Mesothelial cell of epicardium (in vitro differentiated cells): ENCODE measurements at places on chromosomes 6 and 20.

- no peak overlapping the region for H3K4me3 ChIP-seq
- no peaks in the 10 kb centered on the region for H3K27me3 ChIP-seq
- H3K4me1 ChIP-seq, result peaks cover 5% of the 10 kb centered on the region
- no peak for DNase-seq
- H3K27ac ChIP-seq, result peak overlapping the region; percentile 9
These were observed 4.8 kb downstream of the MUC21 start for GRCh38 chr6:30988209-30988825.

DNA sequence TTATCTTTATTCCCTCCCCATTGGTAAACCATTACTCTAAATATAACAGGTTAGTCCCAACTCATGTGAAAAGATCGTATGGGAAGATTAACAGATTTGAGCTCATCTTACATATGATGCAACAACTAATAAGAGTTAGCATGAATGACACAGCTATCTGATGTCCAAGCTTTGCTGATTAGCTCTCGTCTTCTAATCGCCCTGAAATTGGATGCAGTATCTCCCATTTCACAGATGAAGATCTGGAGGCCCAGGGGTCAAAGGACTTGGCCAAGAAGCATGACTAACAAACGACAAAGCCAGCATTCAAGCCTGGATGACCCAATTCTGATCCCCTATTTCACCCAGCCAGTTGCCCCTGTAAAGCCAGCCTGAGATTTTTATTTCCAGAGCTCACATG lies 8.4 kb upstream of the BMP7 start:
- no peaks in the 10 kb centered on the region for H3K27me3 ChIP-seq
- H3K4me1 ChIP-seq, result peaks cover 34% of the 10 kb centered on the region
- H3K27ac ChIP-seq, result no peak overlapping the region
- H3K36me3 ChIP-seq, result no peaks in the 10 kb centered on the region

DNA sequence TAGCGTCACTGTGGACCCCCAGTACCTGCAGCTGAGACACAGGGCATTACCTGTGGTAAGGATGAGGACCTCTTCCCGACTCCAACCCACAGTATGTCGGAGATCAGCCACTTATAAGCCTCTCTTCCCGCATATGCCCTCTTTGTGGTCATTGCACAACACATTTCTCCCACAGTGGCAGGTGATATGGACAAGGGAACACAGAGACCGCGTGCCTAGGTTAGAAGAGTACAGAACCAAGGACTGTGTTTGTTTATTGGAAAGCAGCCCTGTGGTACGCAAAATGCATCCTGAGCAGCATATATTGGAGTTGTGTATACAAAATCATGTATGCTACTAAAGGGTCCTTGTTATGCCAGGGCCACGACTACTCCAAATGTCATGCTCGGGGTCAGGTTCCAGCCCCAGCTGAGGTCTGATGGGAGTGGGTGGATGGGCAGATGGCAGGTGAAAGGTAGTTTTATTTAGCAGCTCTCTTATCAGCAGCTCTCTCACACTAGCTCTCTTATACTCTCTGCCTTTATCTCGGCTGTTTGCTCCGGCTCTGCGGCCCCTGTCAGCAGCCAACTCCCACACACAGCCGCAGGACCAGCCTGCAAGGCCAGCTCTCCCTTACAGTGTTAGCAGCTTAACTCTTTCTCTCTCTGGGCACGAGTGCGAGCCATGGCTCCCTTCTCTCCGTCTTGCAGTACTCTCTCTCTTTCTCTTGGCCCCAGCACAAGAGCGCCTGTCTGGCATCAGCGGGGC lies 569.0 kb downstream of the KIF16B start:
- peaks cover 25% of the 10 kb centered on the region for H3K4me1 ChIP-seq
- no peaks in the 10 kb centered on the region for H3K27me3 ChIP-seq

- no peak overlapping the region for H3K4me3 ChIP-seq
- H3K36me3 ChIP-seq, result peaks cover 6% of the 10 kb centered on the region
- peaks cover 12% of the 10 kb centered on the region for H3K4me1 ChIP-seq
These were observed 294.7 kb downstream of the FARS2 start for GRCh38 chr6:5556011-5556410.

DNA sequence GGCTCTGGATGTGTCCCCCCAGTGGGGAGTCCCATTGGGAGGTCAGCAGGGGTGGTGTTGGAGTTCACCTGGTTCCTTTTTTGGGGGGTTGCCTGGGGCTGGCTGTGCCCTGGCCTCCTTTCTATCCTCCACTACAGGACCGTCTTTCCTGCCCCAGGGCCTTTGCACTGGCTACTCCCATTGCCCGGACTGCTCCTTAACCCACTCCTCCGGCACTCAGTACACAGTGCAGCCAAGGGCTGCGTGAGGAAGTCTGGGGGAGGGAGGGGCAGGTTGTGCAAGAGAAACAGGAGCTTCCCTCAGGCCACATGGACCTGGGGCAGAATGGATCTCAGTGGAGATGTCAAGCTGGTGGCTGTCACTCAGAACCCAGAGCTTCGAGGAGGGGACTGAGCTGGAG lies 429.3 kb upstream of the SULF2 start:
- no peak for DNase-seq
- H3K27me3 ChIP-seq, result no peaks in the 10 kb centered on the region
- H3K4me3 ChIP-seq, result no peak overlapping the region
- H3K4me1 ChIP-seq, result peaks cover 10% of the 10 kb centered on the region

GRCh38 chr6:96075826-96076225 lies 60.1 kb downstream of the FUT9 start:
- peaks cover 10% of the 10 kb centered on the region for H3K4me1 ChIP-seq
- no peak for DNase-seq
- H3K27me3 ChIP-seq, result no peaks in the 10 kb centered on the region
- no peaks in the 10 kb centered on the region for H3K36me3 ChIP-seq
- no peak overlapping the region for H3K4me3 ChIP-seq

GRCh38 chr6:37983720-37984501 lies 164.4 kb downstream of the ZFAND3 start:
- no peaks in the 10 kb centered on the region for H3K36me3 ChIP-seq
- no peak overlapping the region for H3K27ac ChIP-seq

DNA sequence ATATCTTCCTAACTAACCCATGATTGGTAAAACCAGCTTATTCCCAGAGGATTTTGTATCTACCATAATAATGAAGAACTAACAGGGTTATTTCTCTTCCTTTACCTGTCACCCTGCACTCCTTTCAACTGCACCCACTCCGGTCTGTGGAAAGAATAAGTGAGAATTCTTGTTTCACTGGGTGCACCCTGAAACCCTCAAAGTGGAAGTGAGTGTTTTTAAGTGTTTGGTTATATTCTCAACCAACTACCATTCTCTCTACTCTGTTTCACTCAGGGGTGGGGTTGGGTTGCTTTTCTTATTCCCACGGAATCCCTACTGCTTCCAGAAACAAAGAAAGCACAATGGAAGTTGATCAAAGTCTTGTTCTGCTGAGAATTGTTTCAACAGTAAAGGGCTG lies 42.6 kb upstream of the KHDRBS2 start:
- no peak overlapping the region for H3K27ac ChIP-seq
- H3K36me3 ChIP-seq, result no peaks in the 10 kb centered on the region
- H3K27me3 ChIP-seq, result no peaks in the 10 kb centered on the region
- H3K4me3 ChIP-seq, result no peak overlapping the region
- peaks cover 13% of the 10 kb centered on the region for H3K4me1 ChIP-seq

DNA sequence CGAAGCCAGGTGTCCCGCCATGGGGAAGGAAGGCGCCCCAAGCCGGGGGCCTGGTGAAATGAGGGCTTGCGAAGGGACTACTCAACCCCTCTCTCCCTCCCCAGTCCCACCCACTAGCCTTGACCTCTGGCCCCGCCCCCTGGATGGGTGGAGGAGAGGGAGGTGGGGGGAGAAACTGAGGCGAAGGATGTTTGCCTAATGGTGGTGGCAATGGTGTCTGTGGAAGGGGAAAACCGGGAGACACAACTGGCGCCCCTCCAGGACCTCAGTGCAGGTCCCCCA lies at the start of gene POU5F1:
Gene POU5F1, minus strand, starts transcription at position 83 of the 282 bp plus-strand sequence. Its CDS starts 62 bp downstream, at position 21.
- no peaks in the 10 kb centered on the region for H3K4me1 ChIP-seq
- no peak for DNase-seq
- no peak within 1 kb of the TSS for H3K27ac ChIP-seq
- H3K27me3 ChIP-seq, result peaks cover 42% of the 10 kb centered on the region
- H3K36me3 ChIP-seq, result no peaks in the 10 kb centered on the region
- H3K4me3 ChIP-seq, result no peak within 1 kb of the TSS

DNA sequence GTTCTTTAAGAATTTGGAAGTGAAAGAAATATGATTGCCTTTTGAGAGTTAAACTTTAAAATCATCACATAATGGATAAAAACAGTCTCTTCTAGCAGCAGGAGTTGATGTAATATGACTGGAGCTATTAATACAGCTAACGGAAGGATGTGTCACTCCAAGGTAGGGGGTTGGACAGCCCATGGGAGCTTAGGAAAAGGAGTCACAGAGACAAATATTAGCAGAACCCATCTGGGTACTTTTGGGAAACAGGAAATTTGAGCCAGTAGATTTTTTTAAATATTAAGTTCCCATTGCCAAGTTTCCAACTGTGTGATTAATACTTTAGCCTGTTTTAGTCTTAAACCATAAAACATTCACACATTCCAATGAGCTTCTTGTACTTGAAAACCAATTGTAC lies 164.7 kb upstream of the RIMS1 start:
- H3K4me3 ChIP-seq, result no peak overlapping the region
- no peaks in the 10 kb centered on the region for H3K27me3 ChIP-seq

GRCh38 chr20:35680452-35681183 lies 15.9 kb upstream of the CPNE1 start:
- no peaks in the 10 kb centered on the region for H3K4me1 ChIP-seq
- peaks cover 2% of the 10 kb centered on the region for H3K36me3 ChIP-seq
- no peak for DNase-seq
- H3K27me3 ChIP-seq, result no peaks in the 10 kb centered on the region
- no peak overlapping the region for H3K27ac ChIP-seq

GRCh38 chr6:10692965-10693538 lies 1.4 kb downstream of the C6orf52 start:
- H3K27me3 ChIP-seq, result peaks cover 1% of the 10 kb centered on the region
- H3K27ac ChIP-seq, result peak overlapping the region; percentile 100
- H3K36me3 ChIP-seq, result peaks cover 2% of the 10 kb centered on the region
- H3K4me1 ChIP-seq, result peaks cover 26% of the 10 kb centered on the region
- no peak for DNase-seq

GRCh38 chr6:156879591-156879990 lies 102.4 kb downstream of the ARID1B start:
- no peaks in the 10 kb centered on the region for H3K27me3 ChIP-seq
- no peaks in the 10 kb centered on the region for H3K36me3 ChIP-seq
- no peak for DNase-seq
- H3K27ac ChIP-seq, result peak overlapping the region; percentile 72
- H3K4me3 ChIP-seq, result no peak overlapping the region
- peaks cover 36% of the 10 kb centered on the region for H3K4me1 ChIP-seq

GRCh38 chr20:56579301-56579710 lies 46.3 kb downstream of the FAM209B start:
- no peaks in the 10 kb centered on the region for H3K36me3 ChIP-seq
- peaks cover 10% of the 10 kb centered on the region for H3K4me1 ChIP-seq
- no peak for DNase-seq
- no peaks in the 10 kb centered on the region for H3K27me3 ChIP-seq

- peaks cover 73% of the 10 kb centered on the region for H3K4me1 ChIP-seq
- no peak for DNase-seq
- peak overlapping the region; percentile 58 for H3K4me3 ChIP-seq
- no peaks in the 10 kb centered on the region for H3K27me3 ChIP-seq
- peak overlapping the region; percentile 96 for H3K27ac ChIP-seq
These were observed 95.3 kb downstream of the FOXO3 start for GRCh38 chr6:108655806-108656651.

DNA sequence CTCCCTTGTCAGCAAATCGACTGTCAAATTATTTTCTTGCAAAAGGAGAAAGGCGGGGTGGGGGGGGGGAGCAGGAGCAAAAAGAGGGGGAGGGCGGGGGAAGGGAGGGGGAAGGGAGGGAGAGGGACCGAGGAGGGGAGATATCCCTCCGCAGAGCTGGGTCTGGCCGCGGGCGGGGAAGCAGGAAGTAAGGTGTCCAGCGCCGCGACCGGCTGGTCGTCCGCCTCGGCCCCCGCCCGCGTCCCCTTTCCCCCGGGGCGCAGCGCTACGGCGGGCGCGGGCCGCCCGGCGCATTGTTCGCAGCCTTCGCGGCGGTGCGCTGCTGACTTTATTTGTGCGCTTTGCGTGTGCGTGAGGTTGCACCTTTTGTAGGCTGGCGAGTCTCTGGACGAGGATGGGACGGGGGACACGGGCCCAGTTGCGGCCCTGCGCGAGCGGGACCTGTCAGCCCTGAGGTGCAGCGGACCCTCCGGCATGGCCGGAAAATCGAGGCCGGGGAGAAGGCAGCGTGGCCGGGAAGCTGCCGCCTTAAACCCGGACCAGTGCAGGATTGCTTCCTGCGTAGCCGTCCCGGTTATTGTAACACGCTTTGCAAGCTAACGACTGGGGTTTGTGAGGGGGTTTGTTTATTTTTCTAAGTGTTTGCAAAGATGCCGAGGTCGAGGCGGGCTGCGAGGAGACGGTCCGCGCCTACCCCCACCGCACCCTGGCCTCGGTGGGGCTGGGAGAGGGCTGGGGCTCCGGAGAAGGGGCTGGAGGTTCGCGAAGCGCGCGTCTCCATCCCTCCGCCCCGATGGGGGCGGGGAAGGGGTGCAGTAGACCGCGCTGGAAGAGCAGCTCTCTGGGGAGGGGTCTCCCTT lies 675 bp upstream of the TRERF1 start:
- H3K4me3 ChIP-seq, result peak overlapping the region; percentile 95
- H3K36me3 ChIP-seq, result peaks cover 4% of the 10 kb centered on the region
- peak; percentile 68 for DNase-seq
- peaks cover 44% of the 10 kb centered on the region for H3K4me1 ChIP-seq
- peak overlapping the region; percentile 95 for H3K27ac ChIP-seq

DNA sequence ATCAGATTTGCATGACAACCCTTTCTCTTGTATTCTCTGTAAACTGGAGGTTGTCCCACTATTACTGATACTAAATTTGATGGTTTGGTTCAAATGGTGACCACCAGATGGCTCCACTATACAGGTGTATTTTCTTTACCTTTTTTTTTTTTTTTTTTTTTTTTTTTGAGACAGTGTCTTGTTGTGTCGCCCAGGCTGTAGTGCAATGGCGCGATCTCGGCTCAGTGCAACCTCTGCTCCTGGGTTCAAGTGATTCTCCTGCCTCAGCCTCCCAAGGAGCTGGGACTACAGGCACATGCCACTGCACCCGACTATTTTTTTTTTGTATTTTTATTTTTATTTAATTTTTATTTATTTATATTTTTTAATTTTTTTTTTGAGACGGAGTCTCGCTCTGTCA lies 6.6 kb upstream of the WTAP start:
- peaks cover 20% of the 10 kb centered on the region for H3K36me3 ChIP-seq
- H3K27me3 ChIP-seq, result no peaks in the 10 kb centered on the region
- no peaks in the 10 kb centered on the region for H3K4me1 ChIP-seq
- no peak overlapping the region for H3K4me3 ChIP-seq
- no peak for DNase-seq

DNA sequence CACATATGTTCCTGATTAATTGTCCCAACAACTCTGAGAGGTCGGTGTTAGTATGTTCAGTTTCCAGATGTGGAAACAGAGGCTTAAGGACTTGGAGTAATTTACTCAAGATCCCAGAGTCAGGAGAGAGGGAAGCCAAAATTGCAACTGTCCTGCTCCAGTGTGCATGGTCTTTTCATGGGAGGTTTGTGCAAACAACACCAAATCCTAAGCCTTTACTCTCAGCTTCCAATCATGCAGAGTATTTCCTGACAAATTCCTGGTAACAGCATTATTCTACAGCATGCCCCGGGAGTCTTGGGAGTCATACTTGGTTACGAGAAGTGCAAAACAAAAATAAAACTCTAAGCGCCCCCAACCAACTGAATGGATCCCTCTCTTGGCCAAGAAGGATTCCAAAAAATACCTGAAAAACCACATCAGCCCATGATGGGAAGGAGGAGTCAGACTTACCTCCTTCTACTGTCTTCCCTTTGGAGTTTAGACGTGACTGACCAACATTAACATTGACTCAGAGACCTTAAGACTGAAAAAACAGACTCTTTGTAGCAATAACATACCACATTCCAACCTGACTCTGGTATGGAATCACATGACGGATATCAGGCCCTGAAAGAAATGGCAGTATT lies 30.8 kb upstream of the PPP1R3G start:
- no peaks in the 10 kb centered on the region for H3K27me3 ChIP-seq
- H3K4me1 ChIP-seq, result peaks cover 12% of the 10 kb centered on the region
- no peak for DNase-seq
- H3K27ac ChIP-seq, result peak overlapping the region; percentile 75
- H3K4me3 ChIP-seq, result no peak overlapping the region
